ENCODE measurements at places on chromosomes 1 and 21.
A peak's percentile ranks its signal among the peaks of the same experiment; 100 is the strongest.

DNA sequence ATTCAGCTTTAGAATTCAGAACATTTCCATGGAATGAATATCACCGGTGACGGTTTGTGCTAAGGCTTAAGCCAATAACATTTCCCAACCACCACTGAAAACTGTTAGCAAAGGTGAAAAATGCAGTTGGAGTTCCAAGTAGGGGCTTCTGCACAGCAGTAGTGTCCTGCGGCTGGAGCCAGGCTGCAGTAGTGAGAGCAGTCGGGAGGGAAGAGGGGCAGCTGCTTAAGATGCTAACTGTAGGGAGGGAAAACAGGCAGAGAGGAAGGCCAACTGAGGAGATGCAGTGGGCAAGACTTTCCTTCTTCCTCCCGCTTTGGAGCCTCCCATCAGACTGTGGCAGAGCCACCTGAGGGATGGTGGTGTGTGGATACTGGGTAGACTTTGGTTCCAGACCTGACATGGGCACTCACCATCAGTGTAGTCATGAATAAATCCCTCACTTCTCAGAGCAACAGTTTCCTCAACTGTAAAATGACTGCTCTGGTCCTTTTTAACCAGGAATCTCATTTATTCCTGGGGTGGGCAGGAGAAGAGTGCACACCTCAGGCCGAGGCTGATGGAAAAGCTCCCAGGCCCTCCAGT is 3.2 kb downstream of the F3 start:
- H3K4me1 ChIP-seq: peaks cover 10% of the 10 kb centered on the region
- H3K4me3 ChIP-seq: no peak overlapping the region
- peaks cover 2% of the 10 kb centered on the region for H3K36me3 ChIP-seq
- no peak for DNase-seq
- H3K27ac ChIP-seq: no peak overlapping the region

- H3K4me1 ChIP-seq: peaks cover 27% of the 10 kb centered on the region
- peak overlapping the region; percentile 72 for H3K27ac ChIP-seq
- no peaks in the 10 kb centered on the region for H3K27me3 ChIP-seq
- H3K4me3 ChIP-seq: no peak overlapping the region
Measured at GRCh38 chr1:28950449-28950848, 36.1 kb downstream of the EPB41 start.

DNA sequence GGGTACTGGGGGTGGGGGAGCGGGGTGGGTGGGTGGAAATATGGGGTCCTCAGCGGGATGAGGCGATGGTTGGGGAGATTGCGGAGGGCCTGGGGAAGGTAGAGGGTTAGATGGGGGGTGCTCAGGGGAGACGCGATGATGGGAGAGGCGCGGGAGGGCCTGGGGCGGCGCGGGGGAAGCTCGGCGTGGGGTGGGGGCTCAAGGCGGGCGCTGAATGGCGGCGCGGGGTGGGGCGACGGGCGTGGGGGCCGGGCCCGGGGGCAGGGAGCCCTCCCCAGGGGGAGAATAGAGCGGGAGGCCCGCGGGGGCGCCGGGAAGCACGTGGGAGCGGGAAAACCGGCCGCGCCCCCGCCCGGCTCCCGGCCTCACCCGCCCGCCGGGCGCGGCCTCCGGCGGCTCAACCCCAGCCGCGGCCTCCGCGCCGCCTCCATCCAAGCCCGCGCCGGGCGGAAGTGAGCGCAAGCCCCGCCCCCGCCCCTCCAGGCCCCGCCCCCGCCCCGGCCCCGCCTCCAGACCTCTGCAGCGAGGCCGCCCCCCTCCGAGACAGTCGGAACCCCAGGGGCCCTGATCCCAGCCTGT is at the start of gene FAAP20:
Gene FAAP20, minus strand, starts transcription at position 454 of the 579 bp plus-strand sequence. Its CDS starts 23 bp downstream, at position 431.
- peak within 1 kb of the TSS; percentile 92 for H3K4me3 ChIP-seq
- peak; percentile 70 for DNase-seq
- peaks cover 14% of the 10 kb centered on the region for H3K4me1 ChIP-seq

- peaks cover 24% of the 10 kb centered on the region for H3K4me1 ChIP-seq
- no peaks in the 10 kb centered on the region for H3K36me3 ChIP-seq
- no peaks in the 10 kb centered on the region for H3K27me3 ChIP-seq
- no peak overlapping the region for H3K4me3 ChIP-seq
- no peak for DNase-seq
- no peak overlapping the region for H3K27ac ChIP-seq
Measured at GRCh38 chr1:167940264-167940663, 3.4 kb upstream of the MPC2 start.

GRCh38 chr1:206518743-206519142 is 11.4 kb downstream of the RASSF5 start:
- no peak for DNase-seq
- no peaks in the 10 kb centered on the region for H3K27me3 ChIP-seq
- H3K4me3 ChIP-seq: no peak overlapping the region
- no peaks in the 10 kb centered on the region for H3K4me1 ChIP-seq
- H3K27ac ChIP-seq: no peak overlapping the region

GRCh38 chr1:70583522-70583921 is 172.5 kb downstream of the CTH start:
- no peaks in the 10 kb centered on the region for H3K4me1 ChIP-seq
- no peaks in the 10 kb centered on the region for H3K36me3 ChIP-seq
- H3K4me3 ChIP-seq: no peak overlapping the region
- no peaks in the 10 kb centered on the region for H3K27me3 ChIP-seq
- DNase-seq: no peak

GRCh38 chr21:40732253-40733023 is 114.5 kb downstream of the DSCAM start:
- H3K27me3 ChIP-seq: no peaks in the 10 kb centered on the region
- DNase-seq: no peak
- H3K36me3 ChIP-seq: no peaks in the 10 kb centered on the region
- H3K4me1 ChIP-seq: no peaks in the 10 kb centered on the region

- H3K4me1 ChIP-seq: peaks cover 61% of the 10 kb centered on the region
- no peaks in the 10 kb centered on the region for H3K36me3 ChIP-seq
- DNase-seq: peak; percentile 58
- H3K27me3 ChIP-seq: no peaks in the 10 kb centered on the region
- peak overlapping the region; percentile 93 for H3K27ac ChIP-seq
Measured at GRCh38 chr1:16162163-16162822, 6.4 kb upstream of the EPHA2 start.

DNA sequence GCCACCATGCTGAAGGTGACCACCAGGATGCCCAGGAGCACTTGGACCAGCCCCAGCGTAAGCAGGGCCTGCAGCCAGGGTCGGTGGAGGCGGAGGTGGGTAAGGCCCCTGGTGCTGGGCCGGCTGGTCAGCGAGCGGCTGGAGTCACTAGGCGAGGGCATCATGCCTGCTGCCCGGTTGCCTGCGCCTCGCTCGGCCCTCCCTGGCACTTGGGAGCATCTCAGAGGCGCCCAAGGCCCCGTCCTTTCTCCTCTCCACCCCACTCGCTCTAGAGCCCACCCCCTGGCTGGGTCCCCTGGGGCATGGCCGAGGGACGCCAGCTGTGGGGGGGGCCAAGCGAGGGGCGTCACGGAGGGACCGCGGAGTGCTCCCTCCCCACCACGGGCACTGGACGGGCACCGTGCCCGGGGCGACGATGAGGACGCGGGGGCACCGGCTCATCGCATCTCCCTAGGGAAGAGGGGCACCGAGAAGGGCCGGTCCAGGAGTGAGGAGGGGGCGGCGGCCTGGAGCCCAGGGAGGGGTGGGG is 505 bp downstream of the ENTREP3 start:
- H3K27me3 ChIP-seq: no peaks in the 10 kb centered on the region
- peaks cover 8% of the 10 kb centered on the region for H3K36me3 ChIP-seq
- peaks cover 38% of the 10 kb centered on the region for H3K4me1 ChIP-seq
- no peak for DNase-seq
- peak overlapping the region; percentile 86 for H3K4me3 ChIP-seq
- H3K27ac ChIP-seq: no peak overlapping the region

DNA sequence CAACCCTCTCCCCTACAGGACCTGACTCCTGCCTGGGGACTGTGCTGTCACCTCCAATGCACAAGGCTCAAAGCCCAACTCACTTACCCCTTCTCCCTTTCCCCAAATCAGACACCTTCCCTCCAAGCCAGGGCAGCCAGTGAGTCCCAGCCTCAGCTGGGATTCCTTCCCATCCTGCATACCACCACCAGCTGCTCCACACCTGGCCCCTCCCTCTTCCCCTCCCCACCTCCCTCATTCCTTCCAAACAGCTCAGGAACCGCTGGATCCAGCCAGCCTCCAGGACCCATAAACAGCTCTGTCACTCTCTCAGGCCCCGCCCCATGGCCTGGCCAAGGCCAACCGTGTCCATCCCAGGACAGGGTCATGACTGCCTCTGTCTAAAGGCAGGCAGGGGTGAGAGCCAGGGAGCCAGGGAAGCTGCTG is 41.4 kb downstream of the ACOT7 start:
- DNase-seq: no peak
- no peak overlapping the region for H3K27ac ChIP-seq
- peaks cover 22% of the 10 kb centered on the region for H3K4me1 ChIP-seq
- no peak overlapping the region for H3K4me3 ChIP-seq

- H3K4me1 ChIP-seq: peaks cover 2% of the 10 kb centered on the region
- H3K27me3 ChIP-seq: peaks cover 61% of the 10 kb centered on the region
- DNase-seq: no peak
- no peak overlapping the region for H3K27ac ChIP-seq
- no peak overlapping the region for H3K4me3 ChIP-seq
Measured at GRCh38 chr1:209411491-209411929, 172.0 kb upstream of the CAMK1G start.

DNA sequence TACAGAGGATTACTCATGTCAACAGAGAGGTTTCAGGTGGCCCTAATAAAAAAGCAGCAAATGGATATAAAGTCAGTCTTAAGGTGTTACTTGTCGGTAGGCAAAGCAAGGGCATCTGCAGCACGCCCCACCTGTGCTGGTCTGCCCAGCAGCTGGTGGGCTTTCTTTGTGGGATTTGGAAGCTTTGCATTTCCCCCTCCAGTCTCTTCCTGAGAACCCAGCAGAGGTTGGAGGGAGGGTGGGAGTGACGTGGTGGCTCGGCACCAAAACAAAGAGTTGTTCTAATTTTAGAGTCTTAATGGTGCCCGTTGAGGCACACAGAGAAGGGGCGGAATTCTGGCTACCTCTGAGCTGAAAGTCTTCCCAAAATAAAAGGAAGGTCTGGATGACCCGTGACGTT is 4.8 kb upstream of the PCBP3 start:
- no peaks in the 10 kb centered on the region for H3K36me3 ChIP-seq
- no peaks in the 10 kb centered on the region for H3K27me3 ChIP-seq
- peaks cover 2% of the 10 kb centered on the region for H3K4me1 ChIP-seq

- H3K36me3 ChIP-seq: peaks cover 8% of the 10 kb centered on the region
- DNase-seq: peak; percentile 41
- H3K27ac ChIP-seq: peak overlapping the region; percentile 41
- H3K4me3 ChIP-seq: no peak overlapping the region
- H3K27me3 ChIP-seq: no peaks in the 10 kb centered on the region
Measured at GRCh38 chr1:174982971-174983689, 16.6 kb upstream of the CACYBP start.

GRCh38 chr1:101920577-101920976 is 76.1 kb downstream of the OLFM3 start:
- no peak for DNase-seq
- H3K36me3 ChIP-seq: no peaks in the 10 kb centered on the region
- no peaks in the 10 kb centered on the region for H3K4me1 ChIP-seq
- H3K27ac ChIP-seq: no peak overlapping the region
- H3K27me3 ChIP-seq: no peaks in the 10 kb centered on the region

GRCh38 chr1:9269078-9269501 is 23.6 kb upstream of the SPSB1 start:
- H3K27ac ChIP-seq: no peak overlapping the region

DNA sequence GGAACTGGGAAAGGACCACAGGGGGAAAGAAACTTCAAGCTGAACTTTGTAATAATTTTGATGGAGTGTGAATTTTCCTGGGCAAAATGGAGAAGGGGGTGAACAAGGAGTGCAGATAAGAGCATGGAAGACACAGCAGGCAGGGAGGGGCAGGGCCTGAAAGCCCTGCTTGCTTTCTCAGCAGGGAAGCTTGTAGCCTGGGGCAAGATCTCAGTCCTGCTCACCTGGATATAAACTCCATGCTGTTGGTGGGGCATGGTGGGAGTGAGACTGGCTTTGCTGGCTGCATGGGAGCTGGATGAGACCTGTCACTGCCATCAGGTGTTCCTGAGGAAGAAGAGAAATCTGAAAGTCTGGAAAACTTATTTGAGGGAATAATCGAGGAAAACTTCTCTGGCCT is 58.7 kb upstream of the RC3H1 start:
- H3K27me3 ChIP-seq: peaks cover 13% of the 10 kb centered on the region
- no peak for DNase-seq
- H3K4me1 ChIP-seq: no peaks in the 10 kb centered on the region
- H3K36me3 ChIP-seq: peaks cover 6% of the 10 kb centered on the region
- no peak overlapping the region for H3K4me3 ChIP-seq
